ENCODE measurements at places on chromosomes 1 and 21.
A peak's percentile ranks its signal among the peaks of the same experiment; 100 is the strongest.

GRCh38 chr1:165381745-165382505, 25.4 kb upstream of the LMX1A start:
- no peak for DNase-seq

GRCh38 chr1:17441265-17441992, 2.0 kb upstream of the RCC2 start:
- no peak for DNase-seq

DNA sequence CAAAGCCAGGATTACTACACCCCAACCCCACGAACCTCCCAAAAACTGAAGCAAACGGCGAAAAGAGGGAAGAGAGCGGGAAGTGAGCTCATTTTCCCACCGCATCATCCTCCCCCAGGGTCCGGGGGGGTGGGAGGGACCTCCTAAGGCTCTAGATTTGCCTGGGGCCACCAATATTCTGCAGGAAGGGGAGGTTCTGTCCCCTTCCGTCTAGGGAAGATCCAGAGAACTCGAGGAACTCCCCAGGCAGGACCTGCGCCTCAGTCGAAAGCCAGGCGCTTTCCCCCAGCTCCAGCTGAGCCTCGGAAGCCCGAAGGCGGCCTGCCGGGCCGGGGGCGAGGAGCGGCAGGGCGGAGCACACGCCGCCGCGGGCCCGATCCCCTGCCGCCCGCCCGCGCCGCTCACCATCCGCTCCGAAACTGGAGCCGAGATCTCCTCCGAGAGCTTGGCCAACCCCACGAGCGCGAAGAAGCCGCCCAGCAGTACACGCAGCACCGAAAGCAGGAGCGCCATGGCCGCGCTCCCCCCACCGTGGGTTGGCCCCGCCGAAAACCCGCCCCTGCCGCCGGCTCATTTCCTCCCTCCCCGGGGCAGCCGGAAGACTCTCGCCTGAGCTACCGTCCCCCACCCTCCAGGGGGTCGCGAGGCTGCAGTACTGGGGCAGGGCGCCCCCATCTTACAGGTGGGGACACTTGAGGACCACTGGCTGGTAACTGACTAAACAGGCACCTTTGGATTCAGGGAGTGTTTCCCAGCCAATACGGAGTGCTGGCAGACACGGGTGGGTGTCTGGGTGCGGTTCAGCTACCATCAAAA, at the start of gene TMEM35B:
TSS of gene TMEM35B (minus strand) at position 555 of the 816 bp plus-strand sequence. CDS start at position 513, 42 bp downstream.
- peak; percentile 47 for DNase-seq

DNA sequence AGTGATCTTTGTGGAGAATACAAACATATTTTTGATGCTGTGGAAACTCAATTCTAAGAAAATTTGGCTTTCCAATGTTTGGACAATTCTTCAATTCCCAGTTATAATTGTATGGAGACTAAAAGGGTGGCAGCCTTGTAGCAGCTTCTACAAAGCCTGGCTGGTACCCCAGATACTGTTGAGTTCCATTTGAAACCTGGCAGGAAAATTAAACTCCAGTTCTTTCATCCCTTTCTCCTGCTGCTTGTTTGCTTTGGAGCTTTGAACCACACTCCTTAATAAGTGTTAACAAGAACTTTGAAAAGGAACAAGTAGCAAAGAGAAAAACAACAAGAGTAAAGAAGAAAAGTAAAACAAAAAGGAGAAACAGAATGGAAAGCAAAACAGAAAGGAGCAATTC, 172.6 kb upstream of the ADAMTS5 start:
- DNase-seq = no peak

GRCh38 chr1:211942583-211942982, 92.8 kb downstream of the INTS7 start:
- DNase-seq = no peak

- no peak for DNase-seq
These were observed 18.3 kb downstream of the IL6R start for GRCh38 chr1:154423304-154423987.

DNA sequence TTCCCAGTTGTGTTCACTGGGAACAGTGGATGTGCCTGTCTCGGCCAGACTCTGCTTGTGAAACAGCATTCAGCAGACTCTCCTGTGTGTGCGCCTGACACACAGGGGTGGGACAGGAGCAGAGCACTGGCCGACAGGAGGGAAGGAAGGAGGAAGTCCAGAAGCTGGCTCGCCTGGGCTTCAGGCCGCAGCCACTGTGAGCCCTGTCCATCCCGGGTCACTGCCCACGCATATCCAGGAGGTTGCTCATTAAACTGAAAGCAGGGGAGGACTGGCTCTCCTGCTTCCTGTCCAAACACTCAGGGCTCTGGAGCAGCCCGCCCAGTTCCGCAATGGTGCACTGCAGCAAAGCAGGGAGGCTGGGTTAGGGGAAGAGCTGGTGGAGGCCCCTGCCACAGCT, 218.7 kb upstream of the VAMP3 start:
- no peak for DNase-seq

- DNase-seq = no peak
These were observed 421.5 kb upstream of the USP24 start for GRCh38 chr1:55636696-55637095.

DNA sequence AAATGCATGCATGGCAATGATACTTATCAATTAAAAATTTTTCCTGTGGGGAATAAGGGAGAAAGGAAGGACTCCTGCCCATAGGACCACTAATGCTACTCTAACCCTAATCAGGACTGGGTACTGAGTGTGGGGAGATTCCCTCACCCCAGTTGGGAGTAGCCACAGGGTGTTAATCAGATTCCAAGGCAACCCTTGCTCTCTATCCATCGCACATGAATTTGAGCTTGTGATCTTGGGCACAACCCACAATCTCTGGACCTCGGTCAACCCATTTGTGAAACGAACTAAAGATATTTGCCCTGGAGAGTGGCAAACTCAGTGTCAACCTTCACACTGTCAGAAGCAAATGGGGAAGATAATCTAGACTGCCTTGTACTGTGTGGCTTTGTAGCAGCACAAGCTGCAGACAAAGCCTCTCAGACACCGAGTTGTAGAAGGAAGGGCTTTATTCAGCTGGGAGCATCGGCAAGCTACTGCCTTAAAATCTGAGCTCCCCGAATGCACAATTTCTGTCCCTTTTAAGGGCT, 69.5 kb downstream of the SERINC2 start:
- no peak for DNase-seq

GRCh38 chr1:119163396-119163795, 22.9 kb upstream of the WARS2 start:
- no peak for DNase-seq

- no peak for DNase-seq
These were observed 2.0 kb downstream of the GJA4 start for GRCh38 chr1:34794790-34795180.

- no peak for DNase-seq
These were observed 121.2 kb downstream of the LTN1 start for GRCh38 chr21:28871388-28872010.

GRCh38 chr1:42941640-42942330, 16.9 kb downstream of the SLC2A1 start:
- no peak for DNase-seq

DNA sequence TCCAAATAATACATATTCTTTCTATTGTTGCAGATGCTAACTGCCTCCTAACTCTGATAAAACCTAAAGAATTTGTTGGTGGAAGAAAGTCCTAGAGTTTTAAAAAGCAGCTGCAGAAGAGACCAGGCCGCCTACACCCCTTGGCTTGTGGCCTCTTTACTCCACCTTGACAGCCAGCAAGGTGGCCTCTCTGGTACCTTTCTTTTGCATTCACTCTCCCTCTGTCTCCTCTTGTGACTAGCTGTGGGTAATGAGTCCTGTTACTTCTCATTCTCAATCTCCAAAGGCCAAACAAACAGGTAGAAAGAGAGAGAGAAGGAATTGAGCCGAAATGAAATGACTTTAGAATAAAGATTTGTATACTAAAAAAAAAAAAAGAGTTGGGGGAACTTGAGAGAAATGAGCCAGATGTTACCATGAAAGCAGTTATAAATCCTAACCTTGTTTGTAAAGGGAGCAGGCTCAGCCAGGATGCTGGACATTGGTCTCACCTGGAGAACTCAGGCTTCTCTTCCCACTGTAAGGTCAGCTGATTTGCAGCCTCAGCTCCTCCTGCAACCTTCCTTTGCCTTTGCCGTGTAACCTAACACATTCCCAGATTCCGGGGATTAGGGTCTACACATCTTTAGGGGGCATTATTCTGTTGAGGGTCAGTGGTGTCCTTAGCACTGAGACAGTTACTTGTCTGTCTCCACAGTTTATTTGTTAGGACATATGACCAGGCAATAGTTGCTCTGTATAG, 164.1 kb upstream of the IRF2BP2 start:
- no peak for DNase-seq

- DNase-seq = no peak
These were observed 474.0 kb upstream of the B3GALT2 start for GRCh38 chr1:193660428-193660827.

GRCh38 chr1:27862004-27862403, 10.3 kb upstream of the THEMIS2 start:
- no peak for DNase-seq

DNA sequence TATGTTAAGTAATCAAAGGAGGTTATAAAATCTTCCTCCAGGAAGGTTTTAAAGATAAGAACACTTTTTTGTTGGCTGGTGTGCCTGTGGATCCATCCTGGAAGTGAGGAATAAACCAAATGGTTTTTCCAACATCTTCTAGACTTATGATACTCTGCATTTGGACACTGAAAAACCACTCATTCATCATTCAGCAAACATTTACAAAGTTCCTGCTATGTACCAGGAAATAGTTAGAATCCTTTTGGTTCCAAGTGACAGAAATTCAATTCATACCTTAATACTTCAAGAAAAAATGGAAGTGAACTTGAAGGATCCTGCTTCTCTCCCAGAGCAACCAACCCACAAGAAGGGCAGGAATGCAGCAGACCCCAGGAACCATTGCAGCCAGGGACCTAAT, 39.6 kb upstream of the PIGC start:
- DNase-seq = no peak

GRCh38 chr1:91754348-91754747, 131.6 kb downstream of the TGFBR3 start:
- no peak for DNase-seq

GRCh38 chr1:170310951-170311350, 165.2 kb downstream of the NTMT2 start:
- no peak for DNase-seq

DNA sequence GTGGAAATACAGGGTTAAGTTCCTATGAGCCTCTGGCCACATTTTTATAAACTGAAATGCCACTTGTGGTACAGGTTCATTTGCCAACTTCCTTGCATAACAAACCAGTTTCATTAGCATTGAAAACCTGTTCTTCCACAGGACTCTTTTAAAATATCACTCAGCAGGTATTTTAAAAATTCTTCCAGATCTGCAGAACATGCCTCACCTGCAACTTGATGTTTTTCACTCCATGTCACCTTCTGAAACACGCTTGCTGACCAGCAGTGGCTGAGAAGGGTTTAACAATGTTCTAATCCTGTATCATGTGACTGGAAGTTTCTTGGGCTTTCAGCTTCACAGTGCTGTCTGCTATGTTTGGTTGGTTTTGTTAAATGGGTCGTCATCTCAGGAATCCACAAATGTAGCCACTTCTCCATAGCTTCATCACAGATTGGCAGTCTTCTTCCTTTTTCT, 17.6 kb upstream of the CBR3 start:
- DNase-seq = no peak

GRCh38 chr1:156214024-156214748, 1.4 kb downstream of the PMF1 start:
- DNase-seq = no peak

DNA sequence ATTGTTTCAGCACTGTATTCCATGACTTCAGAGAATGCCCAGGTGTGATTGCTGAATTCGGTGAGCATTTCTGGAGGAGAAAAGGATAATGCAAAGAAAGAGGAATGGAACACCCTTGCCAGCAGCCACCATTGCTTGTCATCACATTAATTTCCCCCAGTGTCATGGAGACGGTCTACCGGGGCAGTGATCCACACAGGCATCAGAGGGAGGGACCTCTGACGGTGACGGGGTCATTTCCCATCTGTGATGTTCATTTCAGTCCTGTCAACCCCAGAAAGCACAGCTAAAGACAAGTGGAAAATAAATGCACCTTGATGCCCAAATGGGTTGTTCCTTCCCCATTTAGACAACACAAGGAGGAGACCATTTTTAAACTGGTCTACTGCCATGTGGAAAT, 376.4 kb downstream of the PCP4 start:
- no peak for DNase-seq

DNA sequence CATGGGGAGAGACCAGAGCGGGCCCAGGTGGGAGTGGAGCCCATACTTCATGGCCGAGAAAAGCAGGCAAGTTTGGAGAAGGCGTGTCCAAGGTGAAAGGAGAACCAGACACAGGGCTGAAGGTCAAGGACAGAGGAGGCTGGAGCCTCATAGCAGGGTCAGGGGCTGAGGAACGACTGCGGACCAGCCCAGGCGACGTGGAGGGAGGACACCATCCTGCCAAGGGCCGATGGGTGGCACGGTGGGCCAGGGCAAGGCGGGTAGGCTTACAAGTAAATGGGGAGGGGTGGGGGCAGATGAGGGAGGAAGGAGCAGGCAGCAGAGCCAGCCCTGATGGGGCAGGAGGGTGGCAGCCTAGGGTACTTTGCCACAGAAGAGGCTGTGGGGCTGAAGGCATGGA, 18.2 kb upstream of the GPR153 start:
- no peak for DNase-seq

GRCh38 chr21:42311160-42311559, 4.0 kb downstream of the TFF3 start:
- no peak for DNase-seq

- no peak for DNase-seq
These were observed 11.2 kb upstream of the GATAD2B start for GRCh38 chr1:153933955-153934354.

DNA sequence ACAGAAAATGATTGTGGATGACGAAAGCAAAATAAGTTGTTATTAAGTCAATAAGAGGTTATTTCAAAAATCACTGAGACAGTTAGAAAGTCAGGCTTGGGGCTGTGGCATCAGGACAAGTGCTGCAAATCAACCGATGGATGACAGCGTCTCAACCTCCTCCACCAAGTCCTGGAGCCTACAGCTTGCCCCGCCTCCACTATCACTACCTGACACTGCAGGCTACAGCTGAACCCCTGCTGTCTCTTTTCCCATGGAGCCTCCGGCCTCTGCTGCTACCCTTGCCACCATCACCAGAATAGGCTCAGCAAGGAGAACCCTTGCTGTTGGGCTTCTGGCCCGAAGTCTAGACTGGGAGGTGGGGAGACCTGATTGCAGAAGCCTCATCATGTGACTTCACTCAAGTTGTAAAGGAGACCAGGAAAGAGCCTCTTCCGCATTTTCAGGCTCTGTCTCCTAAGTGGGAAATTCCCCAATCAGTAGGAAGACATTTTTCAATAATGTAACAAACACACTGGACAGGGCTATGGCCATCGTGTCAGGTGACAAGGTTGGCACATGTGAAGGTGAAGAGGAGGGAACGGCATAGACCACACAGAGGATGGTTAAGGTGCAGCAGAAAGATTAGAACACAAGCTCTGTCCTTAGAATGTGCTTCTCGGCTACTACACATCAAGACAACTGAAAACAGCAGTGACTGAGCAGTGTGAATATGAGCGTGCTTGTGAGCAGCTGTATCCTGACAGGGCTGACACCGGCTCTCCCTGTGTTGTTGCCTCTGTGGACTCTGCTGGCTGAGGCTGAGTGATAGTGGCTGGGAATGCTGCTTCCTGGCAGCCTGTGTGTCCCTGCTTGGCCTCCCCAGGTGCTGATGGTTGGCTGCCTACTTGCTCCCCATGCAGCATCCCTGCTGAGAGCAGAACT, 660.7 kb downstream of the PTPRU start:
- no peak for DNase-seq
